ENCODE measurements at places on chromosomes 1 and 21.

DNA sequence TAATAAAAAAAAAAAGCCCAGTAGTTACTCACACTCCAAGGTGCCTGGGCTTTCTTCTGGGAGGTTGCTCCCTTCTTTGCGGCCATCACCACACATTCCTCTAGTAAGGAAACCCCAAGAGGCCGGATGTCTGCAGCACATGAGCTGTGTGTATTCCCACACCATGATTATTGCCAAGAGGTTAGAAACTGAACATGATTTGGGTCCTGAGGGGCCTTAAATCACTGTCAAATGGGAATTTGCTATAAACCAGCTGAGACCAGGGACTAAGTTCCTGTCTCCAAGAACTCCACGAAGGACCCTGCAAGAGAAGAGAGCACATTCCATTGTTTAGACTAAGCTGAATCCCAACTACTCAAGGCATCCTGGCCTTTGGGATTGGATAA, 85.3 kb upstream of the SSX2IP start:
- no peak for DNase-seq

DNA sequence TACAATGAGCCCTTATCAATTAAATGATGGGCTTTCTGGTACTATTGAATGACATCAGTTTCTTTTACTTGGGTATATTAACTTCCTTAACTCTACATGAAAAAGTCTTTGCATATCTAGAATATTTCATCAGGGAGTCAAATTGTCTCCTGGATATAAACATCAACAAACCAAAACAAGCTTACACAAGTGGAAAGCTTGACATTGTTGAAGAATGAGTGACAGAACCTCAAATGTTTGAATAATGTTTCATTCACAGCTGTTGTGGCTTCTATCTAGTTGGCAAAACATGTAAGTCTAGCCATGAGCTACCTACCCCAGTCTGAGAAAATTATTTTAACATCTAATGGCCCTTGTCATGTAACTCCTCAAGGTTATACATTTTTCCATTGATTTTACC, 604.8 kb upstream of the ADAMTS5 start:
- DNase-seq = no peak

GRCh38 chr1:41726899-41727748, 191.6 kb downstream of the HIVEP3 start:
- DNase-seq = no peak

DNA sequence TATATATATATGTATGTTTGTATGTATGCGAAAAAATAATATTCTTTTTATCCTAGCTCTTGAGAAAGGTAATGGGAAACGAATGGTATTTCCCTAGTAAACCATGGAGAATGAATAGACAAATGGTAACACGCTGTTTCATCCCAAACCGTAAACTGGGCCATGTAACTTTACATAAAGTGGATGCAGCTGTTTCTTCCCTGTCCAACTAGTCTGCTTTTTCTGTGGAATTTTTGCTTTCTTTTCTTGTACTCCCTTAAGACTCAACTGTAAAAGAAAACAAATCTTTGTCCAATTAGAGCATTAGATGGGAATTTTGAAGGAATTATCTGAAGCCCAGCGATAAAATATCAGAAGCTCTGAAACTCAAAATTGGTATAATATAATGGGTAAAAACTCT, 198.1 kb downstream of the NFIA start:
- DNase-seq = no peak

DNA sequence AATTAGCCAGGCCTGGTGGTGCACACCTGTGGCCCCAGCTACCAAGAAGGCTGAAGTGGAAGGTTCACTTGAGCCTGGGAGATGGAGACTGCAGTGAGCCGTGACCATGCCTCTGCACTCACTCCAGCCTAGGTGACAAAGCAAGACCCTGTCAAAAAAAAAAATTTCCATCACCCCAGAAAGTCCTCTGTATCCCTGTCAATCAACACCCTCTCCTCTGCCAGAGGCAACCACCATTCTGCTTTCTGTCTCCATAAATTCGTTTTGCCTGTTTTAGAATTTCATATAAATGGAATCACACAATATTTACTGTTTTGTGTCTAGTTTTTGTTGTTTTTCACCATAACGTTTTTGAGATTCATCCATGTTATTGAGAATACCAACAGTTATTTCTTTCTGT, 141.6 kb upstream of the SLC45A1 start:
- DNase-seq = no peak

- DNase-seq = no peak
These were observed 51.0 kb downstream of the NME7 start for GRCh38 chr1:169316556-169316955.

DNA sequence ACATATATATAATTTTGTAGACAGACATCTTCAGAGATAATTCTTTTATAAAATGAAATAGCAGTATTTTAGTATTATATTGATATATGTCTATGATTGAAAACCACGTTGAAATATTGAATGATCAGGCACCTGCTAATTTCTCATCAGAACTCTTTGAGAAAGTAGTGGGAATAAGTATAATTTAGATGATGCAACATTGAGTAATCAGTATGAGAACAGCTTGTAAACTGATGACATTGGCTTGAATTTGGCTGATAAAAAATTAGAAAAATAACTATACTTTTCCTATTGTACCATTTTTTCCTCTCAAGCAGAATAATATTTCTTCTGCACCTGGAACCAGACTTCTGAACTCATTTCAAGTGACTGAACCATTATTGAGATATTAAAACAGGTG, 1316.8 kb downstream of the NCAM2 start:
- no peak for DNase-seq

- DNase-seq = peak; percentile 88
These were observed at the start of gene IFI44 for GRCh38 chr1:78649628-78650027. Gene IFI44, plus strand, starts transcription at chr1:78649831. Its CDS starts 365 bp downstream, at chr1:78650196.

- no peak for DNase-seq
These were observed 30.4 kb upstream of the SLC44A5 start for GRCh38 chr1:75641325-75641724.

DNA sequence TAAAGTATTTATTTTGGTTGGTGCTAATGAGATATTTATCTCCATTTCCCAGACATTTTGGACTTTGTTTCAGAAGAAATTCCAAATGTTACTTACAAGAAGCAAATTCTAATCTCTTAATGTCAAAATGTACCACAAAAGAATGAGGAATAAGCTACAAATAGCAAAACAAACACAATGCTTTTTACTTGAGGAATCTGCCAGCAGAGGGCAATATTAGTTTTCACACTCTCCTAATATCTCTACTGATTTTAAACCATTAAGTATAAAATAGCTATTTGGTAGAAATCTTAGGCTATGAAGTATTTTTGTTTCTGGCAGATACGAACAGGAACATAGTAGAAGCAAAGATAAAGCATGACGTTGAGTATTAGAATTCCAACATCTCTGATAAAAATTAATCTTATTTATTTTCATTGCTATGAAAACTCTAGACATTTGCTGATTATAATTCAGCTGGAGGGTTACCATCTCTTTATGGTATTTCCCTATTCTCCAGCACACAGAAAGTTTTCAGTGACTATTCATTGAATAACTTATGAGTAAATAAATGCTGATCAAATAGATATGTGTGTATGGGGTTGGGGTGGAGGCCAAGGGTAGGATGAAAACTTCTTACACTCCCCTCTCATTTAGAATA, 13.4 kb upstream of the HMCN1 start:
- no peak for DNase-seq

GRCh38 chr1:175203570-175204068, 11.0 kb upstream of the KIAA0040 start:
- no peak for DNase-seq

DNA sequence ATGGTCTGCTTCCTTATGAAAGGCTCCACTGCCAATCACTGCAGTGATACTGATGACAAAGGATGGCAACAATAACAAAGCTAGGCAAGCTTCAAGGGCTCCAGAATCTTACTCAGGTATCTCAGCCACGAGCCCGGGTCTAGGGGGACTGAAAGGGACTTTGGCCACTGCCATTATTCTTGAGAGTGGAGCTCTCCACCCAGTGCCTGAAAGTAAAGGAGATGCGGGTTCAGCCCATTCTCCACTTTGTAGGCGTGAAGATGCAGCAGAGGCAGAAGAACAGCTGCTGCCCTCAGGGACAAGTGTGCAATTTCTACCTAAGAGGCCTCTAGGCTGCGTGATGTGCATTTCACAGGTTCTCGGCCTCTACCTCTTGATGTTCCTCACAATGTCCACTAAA, 31.4 kb upstream of the SLAMF9 start:
- DNase-seq = no peak

GRCh38 chr1:160451119-160451858, 50.9 kb downstream of the VANGL2 start:
- DNase-seq = no peak

- DNase-seq = no peak
These were observed at the start of gene ACOT11 for GRCh38 chr1:54547601-54548388. Gene ACOT11, plus strand, starts transcription at chr1:54548228. Its CDS starts 82 bp downstream, at chr1:54548310.

- DNase-seq = no peak
These were observed 332.1 kb downstream of the RRAGC start for GRCh38 chr1:38527373-38527966.

DNA sequence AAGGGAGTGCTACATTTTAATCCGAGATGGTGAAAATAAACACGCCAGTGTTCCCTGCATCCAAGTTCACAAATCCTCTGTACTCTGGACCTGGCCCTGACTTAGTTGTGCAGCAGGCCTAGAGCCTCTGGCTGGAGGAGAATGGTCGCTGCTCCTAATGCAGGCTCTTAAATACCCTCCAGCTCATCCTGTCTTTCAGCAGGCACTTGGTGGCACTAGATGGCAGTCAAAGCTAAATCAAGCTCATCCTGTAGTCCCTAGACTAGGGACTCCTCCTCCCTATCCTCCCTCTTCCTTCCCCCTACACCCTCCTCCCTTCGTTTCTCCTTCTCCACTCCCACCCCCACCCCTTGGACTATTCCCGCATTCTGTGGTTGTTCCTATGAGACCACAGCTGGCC, 41.6 kb upstream of the MTR start:
- no peak for DNase-seq

DNA sequence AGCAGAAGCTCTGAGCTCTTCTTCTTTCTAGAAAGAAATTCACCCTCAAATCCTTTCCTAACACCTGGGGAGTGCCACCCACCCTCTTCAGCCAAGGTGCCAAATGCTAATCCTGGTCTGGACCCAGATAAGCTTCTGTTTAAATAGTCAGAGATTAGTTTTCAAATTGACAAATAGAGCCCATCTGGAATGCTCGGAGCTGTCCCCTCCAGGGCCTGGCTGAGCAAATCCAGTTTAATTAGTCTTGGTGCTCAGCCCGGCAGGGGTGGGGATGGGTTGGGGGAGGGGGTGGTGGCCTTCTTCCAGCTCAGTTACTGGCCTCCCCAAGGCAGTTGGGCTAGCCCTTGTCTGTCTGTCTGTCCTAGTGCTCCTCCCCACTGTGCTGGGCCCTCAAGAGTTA, 269.5 kb downstream of the GRIK3 start:
- DNase-seq = no peak

DNA sequence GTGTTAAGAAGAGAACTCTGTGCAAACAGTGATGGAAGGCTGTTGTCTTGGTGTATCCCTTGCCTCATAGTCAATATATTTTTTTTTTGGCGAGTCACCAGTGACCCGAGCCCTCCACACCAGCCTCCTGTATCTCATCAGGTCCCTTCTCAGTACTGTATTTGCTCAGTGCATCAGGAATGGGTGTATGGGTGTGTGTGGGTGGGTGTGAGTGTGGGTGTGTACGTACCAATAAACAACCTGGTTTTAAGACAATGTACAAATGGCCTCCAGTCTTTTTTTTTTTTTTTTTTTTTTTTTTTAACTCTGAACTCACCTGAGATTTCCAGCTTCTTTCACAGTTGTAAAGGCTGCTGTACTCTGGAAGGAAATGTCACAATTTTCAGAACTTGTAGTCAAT, 7.3 kb downstream of the MYOG start:
- DNase-seq = no peak

- no peak for DNase-seq
These were observed 10.7 kb upstream of the IFNAR1 start for GRCh38 chr21:33314111-33314510.

GRCh38 chr1:195960580-195960979, 647.7 kb downstream of the KCNT2 start:
- no peak for DNase-seq

GRCh38 chr1:228477263-228477662, 9.9 kb upstream of the RNF187 start:
- no peak for DNase-seq

DNA sequence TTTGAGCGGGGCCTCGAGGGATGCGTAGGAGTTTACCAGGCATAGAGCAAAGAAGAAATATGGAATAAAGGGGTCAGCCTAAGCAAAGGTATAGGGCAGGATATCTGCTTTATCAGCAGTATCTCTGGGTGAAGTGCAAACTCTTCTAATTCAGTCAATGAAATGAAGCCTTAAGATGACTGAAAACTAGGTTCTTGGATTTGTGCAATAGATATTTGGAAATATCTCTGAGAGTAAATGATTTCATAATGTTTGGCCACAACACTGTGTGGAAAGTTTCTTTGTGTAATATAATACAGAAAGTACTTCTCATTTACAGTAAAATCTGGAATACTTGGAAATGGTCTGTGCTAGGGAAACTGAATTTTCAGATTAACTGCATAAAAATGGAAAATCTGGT, 26.1 kb downstream of the KCNJ15 start:
- DNase-seq = peak; percentile 82

GRCh38 chr1:234231061-234231892, 142.0 kb upstream of the COA6 start:
- DNase-seq = no peak

All from stromal cell of bone marrow (primary cell).